ENCODE measurements at places on chromosomes 16 and 17.

GRCh38 chr16:27639561-27640276 lies 89.8 kb downstream of the KATNIP start:
- DNase-seq = no peak

DNA sequence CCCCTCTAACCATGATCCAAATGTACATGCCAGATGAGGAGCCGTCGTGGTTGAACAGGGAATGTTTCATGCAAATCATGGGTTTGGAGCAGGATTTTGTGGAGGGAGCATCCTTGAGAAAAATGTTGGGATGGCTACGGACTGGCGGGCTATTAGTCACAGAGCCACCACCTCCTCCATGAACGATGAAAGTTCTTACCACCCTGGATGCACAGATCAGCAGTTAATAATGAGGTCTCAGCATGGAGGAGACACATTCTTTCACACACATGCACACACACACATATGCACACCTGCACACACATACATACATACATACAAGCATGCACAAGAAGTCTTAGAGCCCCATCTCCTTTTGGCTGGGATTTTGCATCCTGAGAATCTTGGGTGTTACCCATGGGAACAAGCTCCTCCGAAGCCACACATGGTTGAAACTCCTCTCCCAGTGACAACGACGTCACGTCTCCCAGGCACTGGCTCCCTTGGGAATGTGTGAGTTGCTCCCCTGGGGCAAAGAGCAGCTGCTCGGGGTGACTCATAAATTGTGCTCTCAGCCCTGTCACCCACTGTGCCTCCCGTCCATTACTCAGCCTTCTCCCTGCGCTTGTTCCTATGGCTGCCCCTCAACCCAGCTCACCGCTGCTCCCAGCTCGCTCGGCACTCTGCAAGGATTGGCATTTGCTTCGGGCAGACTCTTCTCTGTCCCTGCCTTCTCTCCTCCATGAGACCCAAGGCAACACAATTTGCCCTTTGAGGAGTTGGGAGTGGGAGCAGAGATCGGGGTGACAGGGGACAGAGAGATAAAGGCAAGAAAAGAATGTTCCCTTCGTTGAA lies 344.6 kb downstream of the SOX9 start:
- no peak for DNase-seq

DNA sequence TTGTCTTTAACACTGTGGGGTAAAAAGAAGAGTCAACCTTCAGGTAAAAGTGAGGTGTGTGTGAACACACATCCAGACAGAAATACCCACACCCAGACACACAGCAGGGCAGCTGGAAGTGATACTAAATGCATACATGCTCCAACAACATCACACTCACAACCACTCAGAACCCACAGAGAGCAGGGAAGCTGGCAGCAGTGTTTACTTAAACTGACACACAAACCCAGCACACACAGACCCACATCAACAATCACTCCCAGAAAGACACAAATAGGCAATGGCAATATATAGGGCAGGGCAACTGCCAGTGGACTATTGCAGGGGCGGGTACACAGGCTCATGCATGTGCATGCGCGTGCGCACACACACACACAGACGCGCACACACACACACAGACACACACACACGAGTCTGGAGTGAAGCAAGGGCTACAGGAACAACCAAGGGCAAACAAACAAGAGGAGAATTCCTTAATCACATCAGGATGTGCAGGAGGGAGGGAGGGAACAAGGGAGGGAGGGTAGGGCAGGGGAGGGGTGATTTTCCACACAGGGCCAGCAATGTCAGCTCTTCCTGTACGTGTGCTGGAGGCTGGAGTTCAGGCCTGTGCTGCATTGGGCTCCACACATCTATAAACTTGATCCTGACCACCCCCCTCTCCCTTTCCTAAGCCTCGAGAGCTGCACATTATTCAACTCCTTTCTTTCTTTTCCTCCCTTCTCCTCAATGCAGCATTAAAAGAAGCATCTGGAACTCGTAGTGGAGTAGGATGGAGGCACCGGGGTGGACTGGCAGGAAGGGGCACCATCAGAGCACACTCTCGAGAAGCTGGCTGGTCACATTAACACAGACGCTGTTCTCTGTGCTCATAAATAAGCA lies 30.1 kb downstream of the HIC1 start:
- no peak for DNase-seq

DNA sequence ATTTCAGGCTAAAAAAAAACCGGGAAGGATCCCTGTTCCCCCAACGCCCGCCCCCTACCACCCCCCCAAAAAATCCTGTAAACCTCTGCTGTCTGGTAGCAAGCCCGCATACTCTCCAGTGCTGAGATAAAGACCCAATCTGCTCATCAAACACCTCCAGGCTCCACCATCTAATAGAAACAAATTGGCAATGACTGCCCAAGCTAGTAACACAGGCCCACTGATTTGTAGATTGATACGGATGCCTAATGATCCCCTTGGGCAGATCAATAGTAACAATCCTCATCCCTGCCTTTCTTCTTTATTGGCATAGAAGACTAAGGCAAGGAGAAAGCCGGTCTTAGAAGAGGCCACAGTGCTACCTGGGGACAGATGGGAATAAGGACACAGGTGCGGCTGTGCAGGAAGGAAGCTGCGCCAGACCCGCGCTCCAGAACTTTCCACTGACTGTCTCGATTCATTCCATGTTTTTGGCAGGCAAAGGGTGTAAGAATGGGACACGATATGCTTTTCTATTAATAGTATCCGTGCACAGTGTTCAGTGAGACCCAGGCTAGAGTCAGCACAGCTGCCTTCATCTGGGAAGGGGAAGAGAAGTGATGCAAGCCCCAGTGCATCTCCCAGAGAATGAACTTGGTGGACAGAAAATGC lies 407.6 kb upstream of the PSMD7 start:
- no peak for DNase-seq

DNA sequence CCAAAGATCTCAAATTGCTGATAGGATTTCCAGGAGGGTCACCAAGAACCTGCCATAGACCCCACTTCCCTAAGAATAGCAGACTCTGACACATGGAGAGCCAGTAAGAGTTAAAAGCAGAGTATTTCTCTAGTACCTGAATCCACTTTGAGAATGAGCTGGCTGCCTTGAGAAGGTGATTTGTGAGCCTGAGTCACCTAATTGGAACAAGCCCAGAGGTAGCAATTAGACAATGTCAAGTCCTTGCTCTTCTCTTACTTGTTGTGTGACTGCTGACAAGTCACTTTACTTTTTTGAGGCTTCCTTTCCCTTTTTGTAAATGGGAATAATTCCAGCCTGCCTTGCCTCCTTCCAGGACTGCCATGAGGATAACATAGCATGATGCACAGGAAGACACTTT lies 76.1 kb upstream of the ASIC2 start:
- no peak for DNase-seq

DNA sequence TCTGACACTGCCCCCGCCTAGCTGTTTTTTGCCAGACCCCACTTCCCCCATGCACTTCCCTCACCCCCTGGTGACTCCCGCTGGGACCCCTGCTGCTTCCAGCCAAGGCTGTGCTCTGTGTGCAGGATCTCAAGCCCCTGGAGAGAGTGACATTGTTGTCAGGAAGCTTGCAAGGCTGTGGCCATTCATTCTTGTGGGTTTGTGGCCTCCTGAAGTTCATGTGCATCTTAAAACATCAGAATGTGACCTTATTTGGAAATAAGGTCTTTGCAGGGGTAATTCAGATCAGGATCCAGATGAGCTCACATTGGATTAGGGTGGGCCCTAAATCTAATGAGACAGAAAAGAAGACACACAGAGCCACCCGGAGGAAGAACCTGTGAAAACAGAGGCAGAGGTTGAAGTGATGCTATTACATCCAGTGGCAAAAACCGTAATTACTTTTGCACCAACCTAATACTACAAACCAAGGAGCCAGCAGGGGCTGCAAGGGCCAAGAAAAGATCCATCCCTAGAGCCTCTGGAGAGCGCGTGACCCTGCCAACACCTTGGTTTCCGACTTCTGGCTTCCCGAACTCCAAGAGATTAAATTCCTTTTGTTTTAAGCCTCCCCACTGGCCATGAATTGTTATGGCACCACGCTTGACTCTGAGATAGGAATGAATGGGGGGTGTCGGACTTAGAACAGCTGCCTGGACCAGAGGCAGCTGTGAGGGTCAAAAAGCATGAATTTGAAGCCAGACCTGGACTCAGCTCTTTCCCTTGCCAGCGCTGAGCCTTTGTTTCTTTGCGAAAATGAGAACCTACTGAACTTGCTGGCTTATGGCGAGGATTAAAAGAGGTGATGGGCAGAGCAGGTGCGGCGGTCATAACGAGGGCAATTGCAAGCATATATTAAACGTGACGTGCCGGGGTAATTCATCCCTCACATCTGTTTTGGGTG lies 75.5 kb downstream of the BMERB1 start:
- no peak for DNase-seq

DNA sequence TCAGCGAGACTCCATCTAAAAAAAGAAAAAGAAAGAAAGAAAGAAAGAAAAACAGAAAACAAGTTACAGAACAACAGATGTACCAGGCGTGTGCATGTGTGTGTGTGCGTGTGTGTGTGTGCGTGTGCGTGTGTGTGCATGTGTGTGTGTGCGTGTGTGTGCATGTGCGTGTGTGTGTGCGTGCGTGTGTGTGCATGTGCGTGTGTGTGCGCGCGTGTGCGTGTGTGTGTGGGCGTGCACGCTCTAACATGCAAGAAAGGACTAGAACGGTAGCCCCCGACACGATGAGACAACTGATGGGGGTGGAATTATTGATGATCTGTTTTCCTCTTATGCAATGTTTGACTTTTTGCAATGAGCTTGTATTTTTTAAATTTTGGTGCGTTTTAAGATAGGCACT lies 1.6 kb downstream of the ALDH3A1 start:
- no peak for DNase-seq

DNA sequence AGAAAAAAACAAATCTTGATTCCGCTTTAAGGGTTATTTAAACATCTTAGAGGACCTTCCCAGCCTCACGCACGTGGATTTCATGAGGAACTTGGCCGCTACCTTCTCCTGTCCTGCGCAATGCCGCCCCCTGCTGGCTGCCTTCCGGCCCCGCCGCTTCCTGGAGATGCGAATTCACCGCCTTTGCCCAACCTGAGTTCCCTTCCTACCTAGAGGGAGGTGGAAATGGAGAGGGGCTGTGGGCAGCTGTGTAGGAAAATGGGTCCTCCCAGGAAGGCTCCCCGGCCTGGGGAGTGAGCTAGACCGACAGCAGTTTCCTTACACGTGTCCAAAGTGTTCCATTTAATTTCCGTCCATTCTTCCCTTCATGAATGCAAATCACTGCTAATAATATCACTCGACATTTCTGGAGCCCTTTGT lies 1.0 kb upstream of the ABCC12 start:
- peak; percentile 75 for DNase-seq

- DNase-seq = no peak
These were observed 2.5 kb upstream of the FBXL19 start for GRCh38 chr16:30920891-30921290.

DNA sequence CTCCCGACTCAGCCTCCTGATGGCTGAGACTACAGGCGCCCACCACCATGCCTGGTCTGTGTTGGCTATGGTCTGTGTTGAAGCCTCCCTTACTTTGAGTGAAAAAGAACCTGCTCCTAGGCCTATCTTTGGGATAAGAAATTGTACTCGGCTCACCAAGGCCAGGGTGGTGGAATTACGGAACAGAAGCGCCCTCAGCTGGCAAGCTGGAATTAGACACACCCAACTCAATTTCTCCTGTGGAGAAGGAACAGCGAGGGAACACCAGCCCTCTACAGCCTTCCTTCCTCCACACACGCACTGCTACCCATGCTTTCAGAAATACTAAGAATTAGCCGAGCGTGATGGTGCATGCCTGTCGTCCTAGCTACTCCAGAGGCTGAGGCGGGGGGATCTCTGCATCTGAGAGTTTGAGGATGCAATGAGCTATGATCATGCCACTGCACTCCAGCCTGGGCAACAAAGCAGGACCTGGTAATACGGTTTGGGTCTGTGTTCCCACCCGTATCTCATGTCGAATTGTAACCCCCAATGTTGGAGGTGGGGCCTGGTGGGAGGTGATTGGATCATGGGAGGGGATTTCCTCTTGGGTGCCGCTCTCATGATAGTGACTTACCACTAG lies 40.1 kb upstream of the RBBP6 start:
- no peak for DNase-seq

DNA sequence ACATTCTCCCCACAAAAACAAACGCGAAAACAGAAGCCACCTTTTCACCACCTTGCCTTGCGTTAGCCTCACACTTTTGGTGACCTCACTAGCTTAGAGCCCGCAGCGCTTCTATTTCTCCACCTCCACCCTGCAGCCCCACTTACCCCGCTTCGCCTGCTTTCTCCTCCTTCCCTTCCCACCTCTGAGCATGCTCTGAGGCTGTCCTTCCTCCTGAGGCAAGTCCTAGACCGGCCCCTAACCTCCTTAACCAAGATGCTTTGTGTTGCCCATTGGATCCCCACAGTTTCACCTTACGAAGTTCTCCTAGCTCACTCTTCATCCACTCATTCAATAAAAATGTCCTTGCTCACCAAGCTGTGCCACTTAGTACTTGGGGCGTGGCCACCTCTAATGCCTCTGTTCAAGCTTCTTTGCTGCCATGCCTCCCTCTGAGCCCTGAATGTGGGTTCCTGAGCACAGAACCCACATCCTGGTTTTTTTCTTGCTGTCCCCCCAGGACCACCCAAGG lies 1.3 kb downstream of the GNGT2 start:
- no peak for DNase-seq

- no peak for DNase-seq
These were observed 1032.8 kb upstream of the CDH8 start for GRCh38 chr16:63069047-63069446.

- no peak for DNase-seq
These were observed 6.2 kb downstream of the C1QL1 start for GRCh38 chr17:44961921-44962350.

DNA sequence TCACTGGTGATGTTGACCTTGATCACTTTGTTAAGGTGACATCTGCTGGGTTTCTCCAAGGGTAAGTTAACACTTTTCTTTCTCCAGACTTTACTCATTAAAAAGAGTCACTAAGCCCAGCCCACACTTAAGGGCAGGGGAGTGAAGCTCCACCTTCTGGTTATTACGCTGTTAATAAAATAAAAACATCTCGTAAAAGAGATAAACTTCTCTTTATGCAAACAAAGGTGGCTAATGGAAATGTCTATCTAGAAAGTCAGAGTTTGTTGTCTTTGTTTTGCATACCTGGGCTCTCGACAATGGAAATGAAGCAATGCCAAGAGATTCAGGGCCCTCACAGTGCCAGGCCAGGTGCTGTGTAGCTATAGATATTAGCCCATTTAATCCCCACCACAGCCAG lies 134.4 kb downstream of the ZFHX3 start:
- no peak for DNase-seq

GRCh38 chr17:71398800-71399219 lies 722.0 kb upstream of the SOX9 start:
- DNase-seq = no peak

- DNase-seq = no peak
These were observed 5.5 kb upstream of the C16orf96 start for GRCh38 chr16:4550591-4550990.

Measured in stimulated activated CD8-positive, alpha-beta memory T cell treated with anti-CD3 and anti-CD28 coated beads, Interleukin-4, amount 100 ng/mL, for 24 hours (primary cell).